ENCODE measurements at places on chromosomes 6 and 20.

- DNase-seq, result no peak
Observed at GRCh38 chr6:149488815-149489214, 4.0 kb upstream of the ZC3H12D start.

- DNase-seq, result no peak
Observed at GRCh38 chr6:16181439-16182297, 52.8 kb downstream of the MYLIP start.

GRCh38 chr6:97066056-97066455, 141.5 kb downstream of the KLHL32 start:
- DNase-seq, result no peak

DNA sequence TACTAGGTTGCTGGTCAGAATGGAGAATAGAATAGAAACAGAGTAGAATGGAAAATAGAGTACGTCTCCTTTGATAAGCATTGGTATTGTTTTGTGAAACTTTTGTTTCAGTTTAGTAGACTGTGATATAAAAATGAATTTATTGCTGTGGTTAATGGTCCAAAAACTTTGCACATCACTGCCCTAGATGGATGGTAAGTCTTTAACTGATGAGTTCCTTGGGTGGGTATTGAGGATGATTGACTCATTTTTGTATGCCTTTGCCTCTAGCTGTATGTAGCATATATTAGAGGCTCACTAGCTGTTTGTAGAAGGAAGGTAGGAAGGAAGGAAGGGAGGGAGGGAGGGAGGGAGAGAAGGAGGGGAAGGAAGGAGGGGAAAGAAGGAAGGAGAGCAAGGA, 48.3 kb downstream of the ZDHHC14 start:
- no peak for DNase-seq

GRCh38 chr20:44723391-44723790, 8.2 kb downstream of the CCN5 start:
- DNase-seq, result no peak

GRCh38 chr20:2763186-2763585, 37.2 kb downstream of the CPXM1 start:
- DNase-seq, result no peak

DNA sequence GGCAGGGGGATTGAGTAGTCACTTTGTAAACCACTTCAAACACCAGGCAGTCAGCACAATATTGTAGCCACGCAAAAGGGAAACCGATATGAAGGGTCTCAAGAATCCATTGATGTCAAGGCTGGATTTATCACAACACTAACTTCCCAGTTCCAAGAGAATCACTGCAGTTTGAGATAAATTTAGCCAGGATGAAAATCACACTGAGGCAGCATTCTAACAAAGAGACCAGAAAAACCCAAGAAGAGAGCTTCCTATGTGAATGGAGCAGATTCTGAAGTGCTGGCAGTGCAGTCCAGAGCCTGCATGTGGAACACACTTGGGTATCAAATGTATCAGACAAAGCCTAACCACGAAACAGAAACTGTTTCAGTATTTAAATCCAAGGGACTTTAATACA, 84.6 kb downstream of the KIF16B start:
- DNase-seq, result no peak

GRCh38 chr6:25670793-25671513, 18.9 kb downstream of the SCGN start:
- DNase-seq, result no peak

- no peak for DNase-seq
Observed at GRCh38 chr6:21891080-21891479, 297.5 kb downstream of the SOX4 start.

DNA sequence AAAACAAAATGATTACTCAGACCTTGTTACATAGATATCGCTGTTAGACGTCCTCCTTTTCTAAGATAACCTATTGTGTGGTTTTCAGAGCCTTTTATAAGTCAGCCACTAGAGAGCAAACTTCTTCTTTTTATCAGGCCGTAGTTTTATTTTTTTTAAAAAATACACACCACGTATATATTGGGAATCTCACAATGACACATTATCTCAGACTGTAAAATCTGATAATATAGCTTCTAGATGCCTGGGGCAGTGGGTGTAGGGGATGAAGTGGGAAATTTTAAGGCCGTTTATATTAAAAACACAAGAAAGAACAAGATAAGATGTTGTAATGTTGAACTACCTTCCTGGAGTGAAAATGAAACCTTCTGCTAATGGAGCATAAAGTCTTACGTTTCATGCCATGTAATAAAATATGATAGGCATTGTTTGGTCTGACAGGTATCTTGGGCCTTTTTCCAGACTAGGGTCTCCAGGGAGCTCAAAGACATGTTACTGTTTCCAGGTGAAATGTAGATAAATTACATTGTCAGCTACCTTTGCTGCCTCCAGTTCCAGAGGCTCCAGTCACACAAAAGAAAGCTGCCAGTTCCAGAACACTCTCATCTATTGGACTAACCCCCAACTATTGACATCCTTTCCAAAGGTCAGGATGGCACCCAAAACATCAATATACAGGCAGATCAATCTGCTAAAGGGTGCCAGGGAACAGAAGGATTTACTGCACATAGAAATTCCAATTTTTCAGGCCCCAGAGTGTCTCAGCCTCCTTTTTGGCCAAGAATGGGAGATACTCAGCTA, 130.2 kb upstream of the AKIRIN2 start:
- DNase-seq, result no peak

DNA sequence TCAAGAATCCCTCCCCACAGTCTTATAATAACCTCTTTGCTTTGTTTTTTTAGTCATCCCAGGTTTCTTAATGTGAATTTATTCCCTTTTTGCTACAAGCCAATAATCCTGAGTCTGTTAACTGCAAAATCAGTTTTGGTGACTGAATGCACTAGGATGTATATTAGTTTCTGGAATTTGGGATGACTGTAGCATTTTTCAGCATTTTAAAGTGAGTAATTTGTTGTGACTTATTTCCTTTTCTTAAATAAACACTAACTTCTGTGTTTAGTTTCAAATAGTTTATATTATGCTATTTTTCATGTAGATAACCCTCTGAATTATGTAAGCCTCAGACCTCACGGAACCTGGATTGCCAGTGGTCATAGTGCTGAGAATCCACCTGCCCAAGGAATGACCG, 5.5 kb downstream of the CST1 start:
- no peak for DNase-seq

GRCh38 chr6:97174471-97174870, 108.5 kb downstream of the MMS22L start:
- DNase-seq, result no peak

DNA sequence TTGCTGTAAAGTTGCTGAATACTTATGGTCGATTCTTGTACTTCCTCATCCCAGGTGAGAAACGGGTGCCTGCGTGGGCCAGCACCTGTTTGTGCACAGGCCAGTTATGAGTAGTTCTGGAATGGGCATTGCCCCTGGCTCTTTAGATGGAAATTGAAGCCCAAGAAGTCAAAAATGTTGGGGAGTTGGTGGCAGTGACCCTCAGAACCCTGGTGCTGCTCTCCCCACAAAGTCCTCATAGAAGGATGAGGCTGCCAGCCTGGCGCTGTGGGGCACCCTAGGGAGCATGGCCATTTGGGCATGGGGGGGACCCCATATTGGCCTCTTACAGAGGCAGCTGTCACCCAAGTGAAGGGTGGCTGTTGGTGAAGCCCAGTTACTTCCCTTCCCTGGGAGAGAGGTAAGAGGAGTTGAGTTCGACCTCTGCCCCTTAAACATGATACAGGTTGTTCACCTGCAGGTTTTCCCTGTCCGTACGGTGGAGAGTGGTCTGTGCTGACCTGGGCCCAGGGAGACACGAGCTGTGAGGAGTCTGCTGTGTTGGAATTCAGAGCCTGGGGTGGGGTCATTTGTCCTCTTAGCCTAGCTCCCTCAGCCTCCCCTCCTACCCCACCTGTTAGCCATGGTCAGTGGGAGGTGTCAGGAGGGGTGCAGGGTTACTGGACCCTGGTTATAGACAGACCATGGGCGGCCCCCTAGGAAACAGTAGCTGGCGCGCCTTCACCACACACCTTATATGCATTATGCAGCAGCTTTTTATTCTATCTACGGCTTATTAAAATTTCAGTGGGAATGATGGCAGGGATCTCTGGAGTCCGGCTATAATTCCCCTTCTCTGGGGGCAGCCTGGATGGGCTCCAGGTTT, 4.9 kb downstream of the HMGA1 start:
- no peak for DNase-seq

GRCh38 chr6:28220257-28221133, 4.6 kb upstream of the ZSCAN9 start:
- DNase-seq, result no peak

DNA sequence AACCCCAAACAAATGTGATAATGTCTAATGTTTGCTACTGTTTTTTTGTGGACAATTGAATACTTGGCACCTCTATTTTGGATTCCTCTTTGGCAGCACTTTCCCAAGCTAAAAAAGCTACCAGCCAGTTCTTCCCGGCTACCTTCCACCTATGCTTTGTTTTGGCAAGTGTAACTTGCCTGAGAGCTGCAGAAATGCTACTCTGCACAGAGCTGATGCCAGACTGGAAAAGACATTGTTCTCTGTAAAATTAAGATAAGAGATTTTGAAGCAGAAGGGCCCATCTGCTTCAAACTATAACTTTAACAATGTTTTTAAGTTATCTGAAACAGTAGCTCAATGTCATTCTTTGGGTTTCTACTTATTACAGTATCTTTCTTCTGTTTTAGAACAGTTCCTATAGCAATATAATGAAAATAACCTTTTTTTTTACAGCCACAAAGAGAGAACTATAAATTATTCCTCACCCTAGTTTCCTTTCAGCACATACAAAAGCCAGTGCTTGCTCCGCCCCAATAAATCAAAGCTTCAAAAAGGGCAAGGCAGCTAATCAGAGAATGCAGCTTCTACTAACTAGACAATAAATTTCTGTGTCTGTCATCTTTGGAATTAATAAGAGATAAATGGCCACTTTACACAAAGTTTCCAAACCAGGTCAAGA, 183.1 kb downstream of the UBE3D start:
- no peak for DNase-seq

DNA sequence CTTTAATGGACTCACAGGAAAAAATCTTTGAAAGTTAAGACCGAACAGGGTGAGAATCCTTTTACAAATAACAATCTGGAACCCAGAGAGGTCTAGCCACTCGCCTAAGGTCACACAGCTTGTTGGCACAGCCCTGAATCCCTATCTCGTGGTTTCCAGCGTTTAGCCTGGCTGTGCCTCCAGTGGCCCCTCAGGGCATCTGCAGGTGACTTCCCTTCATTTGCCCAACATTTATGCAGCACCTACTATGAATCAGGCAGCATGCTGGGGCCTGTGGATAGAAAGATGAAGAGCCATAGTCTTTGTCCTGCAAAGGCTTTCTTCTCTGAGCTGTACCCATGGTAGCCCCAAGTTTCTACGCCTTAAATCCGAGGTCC, 2.6 kb upstream of the NR2E1 start:
- DNase-seq, result no peak

DNA sequence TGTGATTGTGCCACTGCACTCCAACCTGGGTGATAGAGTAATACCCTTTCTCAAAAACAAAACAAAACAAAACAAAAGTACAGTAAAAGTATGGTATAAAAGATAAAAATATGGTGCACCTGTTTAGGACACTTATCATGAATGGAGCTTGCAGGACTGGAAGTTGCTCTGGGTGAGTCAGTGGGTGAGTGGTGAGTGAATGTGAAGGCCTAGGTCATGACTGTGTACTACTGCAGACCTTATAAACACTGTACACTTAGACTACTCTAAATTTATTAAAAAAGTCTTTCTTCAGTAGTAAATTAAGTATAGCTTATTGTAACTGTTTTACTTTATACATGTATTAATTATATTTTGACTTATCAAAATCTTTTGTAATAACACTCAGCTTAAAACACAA, 46.0 kb downstream of the ZFP64 start:
- no peak for DNase-seq

GRCh38 chr6:167165858-167166471, 8.2 kb upstream of the GPR31 start:
- DNase-seq, result no peak

DNA sequence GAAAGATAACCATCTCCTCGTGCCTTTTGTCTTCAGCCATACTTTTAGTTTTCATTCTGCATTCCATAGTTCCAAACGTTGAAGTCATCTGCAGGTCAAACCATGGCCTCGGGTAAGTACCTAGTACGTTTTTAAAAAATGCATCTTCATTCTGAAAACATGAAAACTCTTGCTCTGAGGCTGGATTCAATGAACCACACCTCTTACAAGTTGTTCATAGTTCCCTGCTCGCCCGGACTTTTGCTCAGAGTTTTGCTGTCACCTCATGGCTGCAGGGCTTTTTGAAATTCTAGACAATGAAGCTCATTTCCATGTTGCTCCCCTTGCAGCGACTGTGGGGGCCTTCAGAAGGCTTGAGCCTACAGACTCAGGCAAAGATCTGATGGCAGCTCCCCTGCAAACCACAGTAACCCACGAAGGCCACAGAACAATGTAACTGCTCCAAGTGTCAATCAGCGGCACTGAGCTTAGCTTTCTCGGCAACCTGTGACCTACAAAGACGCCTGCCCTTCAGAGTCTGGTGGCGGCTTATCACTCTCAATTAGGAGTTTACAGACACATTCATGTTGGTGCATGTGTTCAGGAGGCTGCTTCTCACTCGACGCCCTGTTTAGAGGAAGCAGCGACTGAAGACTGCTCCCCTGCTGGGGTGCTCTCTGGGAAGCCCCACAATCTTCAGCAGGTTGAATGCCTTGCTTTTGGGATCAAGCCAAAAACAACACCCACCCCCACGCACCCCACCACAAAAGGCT, 61.2 kb downstream of the FOXC1 start:
- DNase-seq, result no peak

GRCh38 chr20:53570446-53571276, 23.0 kb downstream of the ZNF217 start:
- no peak for DNase-seq

- no peak for DNase-seq
Observed at GRCh38 chr20:64223526-64224067, 32.0 kb upstream of the PCMTD2 start.

- no peak for DNase-seq
Observed at GRCh38 chr6:150466196-150466595, 97.4 kb downstream of the IYD start.

- no peak for DNase-seq
Observed at GRCh38 chr20:57133926-57134650, 132.4 kb downstream of the BMP7 start.

DNA sequence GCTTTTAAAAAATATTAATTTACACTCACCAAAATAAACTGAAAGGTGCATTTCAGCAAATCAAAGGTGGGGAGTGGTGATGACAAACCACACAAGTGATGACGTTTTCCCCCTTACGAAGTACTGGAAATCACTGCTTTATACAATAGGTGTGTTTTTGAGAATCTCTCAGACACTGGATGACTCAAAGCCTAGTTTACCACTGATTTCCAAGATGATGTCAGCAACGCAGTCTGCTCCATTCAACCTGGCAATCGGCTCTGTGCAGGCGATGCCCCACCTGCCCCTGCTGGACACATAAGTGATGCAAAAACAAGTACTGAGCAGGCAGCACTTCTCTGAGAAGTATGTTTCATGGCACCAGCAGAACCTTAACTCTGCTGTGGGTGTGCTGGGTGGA, 114.4 kb downstream of the SOD2 start:
- no peak for DNase-seq

GRCh38 chr6:16918586-16918985, 157.3 kb upstream of the ATXN1 start:
- no peak for DNase-seq
